Globus pallidus (tissue), 1 donor: ENCODE measurements at places on chromosomes 4 and X.

DNA sequence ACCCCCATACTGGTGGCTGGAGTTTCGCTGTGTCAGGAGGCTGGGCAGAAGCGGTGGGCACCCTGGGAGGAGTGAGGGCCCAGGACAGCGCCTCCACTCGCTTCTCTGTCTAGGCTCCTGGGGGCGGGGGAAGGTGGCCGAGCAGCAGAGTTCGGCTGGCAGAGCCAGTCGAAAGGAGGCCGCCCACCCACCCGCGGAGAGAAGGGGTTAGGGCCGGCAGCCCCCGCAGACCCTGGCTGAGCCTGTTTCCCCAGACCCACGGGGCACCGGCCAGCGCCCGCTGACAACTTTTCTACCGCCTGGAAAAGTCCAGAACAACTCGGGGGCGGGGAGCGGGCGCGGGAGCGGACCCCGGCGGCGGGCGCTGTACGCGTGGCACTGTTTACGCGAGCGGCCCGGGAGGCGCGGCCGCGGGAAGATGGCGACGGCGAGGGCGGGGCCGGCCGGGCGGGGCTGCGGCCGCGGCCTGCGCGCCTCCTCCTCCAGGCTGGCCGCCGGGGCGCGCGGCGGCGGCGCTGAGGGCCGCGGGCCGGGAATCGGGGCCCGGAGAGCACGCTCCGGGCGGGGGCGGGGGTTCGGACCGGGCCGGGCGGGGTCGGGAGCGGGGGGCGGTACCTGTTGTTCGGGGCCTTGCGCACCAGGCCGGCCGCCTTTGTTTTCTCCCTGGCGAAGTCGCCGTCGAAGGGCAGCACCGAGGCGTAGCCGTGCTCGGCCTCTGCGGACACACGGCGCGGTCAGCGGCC is 628 bp downstream of the MXD4 start:
- DNase-seq, result no peak

- peak; percentile 40 for DNase-seq
Observed at GRCh38 chrX:120207009-120207605, 43.5 kb upstream of the ZBTB33 start.

- no peak for DNase-seq
Observed at GRCh38 chr4:53601251-53601764, 10.0 kb upstream of the LNX1 start.

DNA sequence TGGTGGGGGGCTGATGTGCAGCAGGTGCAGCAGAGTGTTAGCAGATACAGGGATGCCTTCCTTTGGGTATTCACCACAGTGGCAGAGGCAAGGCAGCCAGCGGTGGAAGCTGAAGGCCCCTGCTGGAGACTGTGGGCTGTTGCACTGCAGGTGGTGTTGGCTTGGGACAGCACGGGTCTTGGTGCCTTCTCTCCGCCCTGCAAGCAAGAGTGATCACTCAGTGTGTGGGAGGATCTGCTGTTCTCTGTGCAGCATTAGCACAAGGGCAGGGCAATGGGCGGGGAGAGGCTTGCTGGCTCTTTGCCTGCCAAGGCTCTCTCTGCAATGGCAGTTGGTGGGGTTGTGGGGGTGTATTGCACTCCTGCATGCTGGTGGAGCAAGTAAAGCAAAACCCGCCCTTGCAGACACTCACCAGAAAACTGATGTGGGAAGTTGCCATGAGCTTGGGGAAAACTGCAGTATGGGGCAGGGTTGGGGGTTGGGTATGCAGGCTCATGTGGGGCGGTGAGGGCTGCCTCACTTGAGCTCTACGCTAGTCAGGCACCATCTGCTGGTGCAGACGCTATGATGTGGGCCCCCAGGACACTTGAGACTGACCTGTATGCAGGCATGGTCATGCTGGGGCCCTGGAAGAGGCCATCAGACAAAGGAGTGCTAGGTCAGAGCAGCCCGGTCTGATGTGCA is 820.8 kb upstream of the GRIA3 start:
- no peak for DNase-seq

- no peak for DNase-seq
Observed at GRCh38 chr4:125735102-125735501, 420.3 kb downstream of the FAT4 start.

DNA sequence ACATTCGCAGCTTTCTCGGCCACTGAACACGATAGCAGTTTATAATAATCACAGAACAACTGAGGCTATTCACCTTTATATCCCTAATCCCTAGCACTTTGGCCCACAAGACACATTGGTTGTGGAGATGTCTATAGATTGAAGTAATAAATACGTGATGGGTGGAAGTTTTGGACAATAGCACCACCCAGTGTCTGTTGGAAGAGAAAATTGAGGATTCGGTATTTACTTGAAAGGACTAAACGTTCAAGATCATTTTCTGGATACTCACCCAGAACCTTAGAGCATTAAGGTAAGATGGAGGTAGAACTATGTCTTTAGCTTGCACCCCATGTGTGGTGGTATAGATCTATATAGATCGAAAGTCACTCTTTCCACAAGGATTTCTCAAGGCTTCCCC is 787 bp upstream of the TMSB15A start:
- peak; percentile 16 for DNase-seq

DNA sequence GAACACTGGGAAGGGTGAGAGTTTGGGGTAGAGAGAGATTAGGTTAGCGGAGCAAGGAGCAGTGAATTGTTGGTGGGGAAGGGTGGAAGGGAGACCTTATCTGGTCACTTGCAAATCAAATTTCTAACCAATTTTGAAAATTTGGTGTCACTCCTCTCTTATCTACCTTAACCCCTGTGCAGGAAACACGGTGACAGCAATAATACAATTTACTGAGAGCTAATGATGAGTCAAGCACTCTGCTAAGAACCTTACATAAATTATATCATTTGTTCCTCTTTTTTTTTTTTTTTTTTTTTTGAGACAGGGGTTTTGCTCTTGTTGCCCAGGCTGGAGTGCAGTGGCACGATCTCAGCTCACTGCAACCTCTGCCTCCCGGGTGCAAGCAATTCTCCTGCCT is 116.4 kb downstream of the C4orf51 start:
- no peak for DNase-seq

DNA sequence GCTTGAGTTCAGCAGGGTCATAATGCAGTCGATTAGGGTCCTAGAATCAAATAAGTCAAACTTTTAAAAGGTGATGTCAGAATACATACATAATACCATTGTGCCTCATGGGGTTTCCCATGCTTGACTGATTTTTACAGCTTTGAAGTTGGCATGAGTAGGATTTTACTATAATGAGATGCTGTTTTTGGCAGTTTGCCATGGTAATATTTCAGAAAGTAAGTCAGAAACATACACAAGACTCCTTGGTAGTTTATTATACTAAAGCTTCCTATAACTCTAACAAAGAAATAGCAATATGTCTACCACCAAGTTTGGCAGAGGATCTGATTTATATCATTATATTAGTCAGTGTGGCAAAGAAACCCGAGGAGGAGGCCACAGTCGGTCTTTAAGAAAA is 45.2 kb downstream of the PHKA2 start:
- DNase-seq, result no peak

- DNase-seq, result no peak
Observed at GRCh38 chrX:6432226-6432625, 102.7 kb downstream of the VCX3A start.

DNA sequence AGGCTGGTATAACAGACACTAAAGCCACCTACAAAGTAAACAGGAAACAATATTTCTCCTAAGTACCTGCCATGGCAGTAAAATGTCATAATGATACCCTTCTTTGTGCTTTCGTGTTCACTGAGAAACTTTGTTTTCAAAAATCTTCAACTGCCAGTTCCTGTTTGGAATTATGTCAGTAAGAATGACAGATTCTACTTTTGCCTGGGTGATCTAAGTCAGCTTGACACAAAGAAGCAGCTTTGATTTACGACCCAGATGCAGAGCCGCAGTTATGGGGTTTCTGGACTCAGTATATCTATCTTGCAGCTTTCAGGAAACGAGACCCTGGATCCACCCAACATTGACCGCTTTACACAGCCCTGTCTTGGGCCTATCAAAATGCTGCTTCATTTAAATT is 71.2 kb downstream of the SNX25 start:
- DNase-seq, result no peak

GRCh38 chrX:47078129-47079043 is at the start of gene RGN:
TSS of gene RGN (plus strand) at chrX:47078443. CDS start at chrX:47081145, 2,702 bp downstream.
- no peak for DNase-seq

- DNase-seq, result no peak
Observed at GRCh38 chr4:8173492-8174242, 15.1 kb upstream of the ABLIM2 start.

- no peak for DNase-seq
Observed at GRCh38 chr4:59838236-59838635, 1361.9 kb upstream of the ADGRL3 start.

DNA sequence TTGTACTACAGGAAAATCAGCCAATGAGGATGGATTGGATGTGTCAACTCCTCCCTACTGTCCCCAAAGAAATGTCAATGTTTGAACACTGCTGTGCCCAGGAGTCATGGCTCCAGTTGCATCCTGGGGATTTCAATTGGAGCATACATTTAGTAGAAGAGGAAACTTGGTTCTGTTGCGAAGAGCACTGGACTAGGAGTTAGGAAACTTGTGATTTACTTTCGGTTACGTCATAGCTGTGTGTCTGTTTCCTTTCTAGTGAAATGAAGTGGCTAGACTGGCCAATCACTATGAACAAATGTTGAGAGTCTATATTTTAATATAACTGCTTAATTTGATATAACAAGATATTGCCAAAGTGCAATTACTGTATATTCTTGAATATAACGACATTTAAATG is 35.2 kb downstream of the ARL9 start:
- DNase-seq, result no peak

DNA sequence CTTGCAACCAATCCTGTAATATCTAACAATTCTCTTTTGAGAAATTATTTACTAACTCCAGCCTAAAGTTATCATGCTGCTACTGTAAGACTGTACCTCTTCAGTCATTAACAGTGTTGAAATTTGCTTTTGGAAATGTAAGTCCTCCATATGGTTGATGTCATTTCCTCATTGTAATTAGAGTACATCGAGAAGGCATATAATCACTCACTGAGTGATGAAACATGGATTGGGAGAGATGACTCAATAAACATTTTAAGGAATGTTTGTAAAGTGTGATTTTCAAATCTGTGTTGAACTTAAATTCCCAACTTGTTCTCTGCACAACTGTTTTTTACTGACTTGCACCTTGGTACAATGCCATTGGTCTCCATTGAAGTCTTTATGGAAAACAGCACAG is 61.2 kb downstream of the HMGB2 start:
- no peak for DNase-seq

- no peak for DNase-seq
Observed at GRCh38 chrX:69154051-69154450, 11.2 kb downstream of the PJA1 start.

- DNase-seq, result no peak
Observed at GRCh38 chr4:152385551-152385950, 150.3 kb downstream of the FBXW7 start.

DNA sequence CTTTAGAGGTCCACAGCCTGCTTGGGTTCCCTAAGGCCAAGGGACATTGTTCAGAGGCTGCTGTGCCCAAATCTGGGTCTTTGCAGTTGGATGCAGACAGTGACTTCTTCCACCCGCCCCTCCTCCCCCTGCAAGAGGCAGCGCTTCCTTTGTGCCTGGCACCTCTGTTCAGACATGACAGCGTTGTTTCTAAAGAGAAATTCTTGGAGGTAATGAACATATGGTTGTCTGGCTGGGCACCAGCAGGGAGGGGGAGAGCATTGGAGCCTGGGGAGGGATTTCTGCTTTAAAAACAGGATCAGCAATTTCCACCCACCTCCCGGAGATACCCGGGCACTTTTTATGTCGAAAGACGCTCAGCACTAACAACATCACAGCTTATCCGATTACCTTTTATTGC is 51.5 kb downstream of the PSAPL1 start:
- no peak for DNase-seq

- peak; percentile 50 for DNase-seq
Observed at GRCh38 chr4:6942238-6942800, 32.7 kb downstream of the TBC1D14 start.

- DNase-seq, result no peak
Observed at GRCh38 chrX:24692305-24692704, 1.4 kb upstream of the POLA1 start.
